ENCODE measurements at places on chromosomes 7 and 10. TPM values are rescaled to one million over a fixed set of nuclear protein-coding genes. Genes with fewer than 3 reads are reported as not detected.

Gene ZNF777
- polyA plus RNA-seq = 17.7 TPM

DNA sequence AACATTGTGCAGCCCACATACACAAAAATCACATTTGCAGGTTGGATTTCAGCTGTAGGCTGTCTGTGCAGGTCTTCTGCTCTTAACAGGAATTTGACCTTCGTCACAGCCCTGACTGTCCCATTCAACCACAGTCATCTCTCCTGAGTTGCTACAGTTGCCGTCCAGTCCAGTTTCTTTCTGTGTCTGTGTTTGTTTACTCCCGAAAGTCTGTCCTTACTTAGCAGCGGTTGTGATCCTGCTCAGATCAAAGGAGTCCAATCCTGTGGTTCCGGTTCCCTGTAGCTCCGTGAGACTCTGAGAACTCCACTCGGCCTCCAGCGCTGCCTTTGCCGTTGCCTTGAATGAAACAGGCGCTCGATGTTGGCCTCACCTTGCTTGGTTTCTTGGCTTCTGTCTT lies 111.6 kb upstream of the GATA3 start:
- no peak for DNase-seq

DNA sequence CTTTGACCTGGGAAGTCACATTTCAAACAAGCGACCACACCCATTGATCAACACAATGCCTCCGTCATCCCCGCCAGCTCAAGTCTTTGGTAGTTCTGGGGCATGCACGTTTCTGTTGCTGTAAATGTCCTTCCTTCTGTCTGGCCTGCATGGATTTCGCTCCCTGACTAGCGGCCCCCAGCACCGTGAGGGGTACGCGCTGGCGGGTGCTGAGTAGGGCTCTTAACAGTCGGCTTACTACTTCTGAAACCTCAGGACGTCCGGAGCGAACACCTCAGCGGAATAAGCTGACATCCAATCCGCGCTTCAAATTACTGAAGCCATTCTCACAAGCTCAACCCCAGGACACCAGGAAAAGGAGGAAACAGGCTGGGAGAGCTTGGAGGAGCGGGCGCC lies 505 bp downstream of the NUDCD3 start:
- peak; percentile 4 for DNase-seq

Gene LIPJ
- 0.10 TPM for polyA plus RNA-seq

Gene KLLN
- 1.6 TPM for polyA plus RNA-seq

DNA sequence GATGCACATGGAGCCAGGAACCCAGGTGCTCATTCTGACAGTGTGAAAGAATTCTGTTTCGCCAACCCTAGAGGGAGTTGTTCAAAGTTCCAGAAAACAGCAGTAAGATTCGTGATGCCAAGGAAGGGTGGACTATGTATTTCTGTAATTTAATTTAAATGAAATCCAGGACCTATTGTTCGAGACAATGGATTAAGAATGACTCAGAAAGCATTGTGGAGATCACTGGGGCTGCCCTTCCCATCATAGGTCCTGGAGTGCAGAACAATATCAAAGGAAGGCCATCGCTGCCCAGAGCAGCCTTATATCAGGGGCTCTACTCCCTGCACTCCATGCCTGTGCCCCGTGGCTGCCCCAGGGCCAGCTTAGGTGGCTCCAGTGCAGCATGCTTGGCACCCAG lies 32.1 kb upstream of the CALD1 start:
- DNase-seq = no peak

DNA sequence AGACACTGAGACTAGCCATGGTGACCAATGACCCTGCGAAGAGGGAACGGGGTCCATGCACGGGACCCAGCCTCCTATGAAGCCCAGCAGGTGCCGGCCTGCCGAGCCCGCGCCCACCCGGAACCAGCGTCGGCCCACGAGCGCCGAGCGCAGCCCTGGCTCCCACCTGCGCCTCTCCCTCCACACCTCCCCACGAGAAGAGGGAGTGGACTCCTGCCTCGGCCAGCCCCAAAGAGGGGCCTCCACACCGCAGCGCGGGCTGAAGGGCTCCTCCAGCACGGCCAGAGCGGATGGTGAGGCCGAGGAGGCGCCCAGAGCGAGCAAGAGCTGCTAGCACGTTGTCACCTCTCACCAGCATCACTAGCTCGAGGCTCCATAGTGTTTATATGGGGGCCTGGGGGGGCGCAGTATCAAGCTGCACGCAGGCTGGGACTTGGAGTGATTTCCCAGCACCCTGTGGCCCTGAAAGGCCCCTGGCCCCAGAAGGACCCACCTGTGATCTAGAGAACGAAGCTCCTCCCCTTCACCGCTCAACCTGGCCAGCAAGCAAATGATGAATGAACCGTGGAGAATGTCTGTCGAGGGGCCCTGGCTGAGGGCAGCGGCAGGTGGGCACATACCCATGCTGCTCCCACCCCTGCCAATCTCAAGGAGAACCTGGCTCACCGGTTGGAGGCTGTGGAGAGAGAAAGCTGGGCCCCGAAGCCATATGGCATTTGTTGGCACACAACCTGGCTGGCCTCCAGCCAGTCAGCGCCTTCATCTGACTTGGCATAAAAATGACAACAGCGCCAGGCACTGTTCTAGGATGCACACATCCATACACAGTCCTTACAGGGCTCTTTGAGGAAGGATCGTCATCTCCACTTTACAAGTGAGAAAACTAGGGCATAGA lies 30.7 kb downstream of the GHRHR start:
- DNase-seq = no peak

Gene COL13A1
- 29.1 TPM for polyA plus RNA-seq

Gene CEP55
- polyA plus RNA-seq = 13.0 TPM

- DNase-seq = no peak
These were observed 3.4 kb downstream of the LRRC27 start for GRCh38 chr10:132335189-132336063.
